Effector memory CD8-positive, alpha-beta T cell (primary cell): ENCODE measurements at places on chromosomes 11 and 22.

GRCh38 chr11:109968299-109968698, 124.9 kb upstream of the ZC3H12C start:
- peaks cover 12% of the 10 kb centered on the region for H3K27me3 ChIP-seq
- no peak overlapping the region for H3K4me3 ChIP-seq
- no peaks in the 10 kb centered on the region for H3K36me3 ChIP-seq
- DNase-seq: no peak

DNA sequence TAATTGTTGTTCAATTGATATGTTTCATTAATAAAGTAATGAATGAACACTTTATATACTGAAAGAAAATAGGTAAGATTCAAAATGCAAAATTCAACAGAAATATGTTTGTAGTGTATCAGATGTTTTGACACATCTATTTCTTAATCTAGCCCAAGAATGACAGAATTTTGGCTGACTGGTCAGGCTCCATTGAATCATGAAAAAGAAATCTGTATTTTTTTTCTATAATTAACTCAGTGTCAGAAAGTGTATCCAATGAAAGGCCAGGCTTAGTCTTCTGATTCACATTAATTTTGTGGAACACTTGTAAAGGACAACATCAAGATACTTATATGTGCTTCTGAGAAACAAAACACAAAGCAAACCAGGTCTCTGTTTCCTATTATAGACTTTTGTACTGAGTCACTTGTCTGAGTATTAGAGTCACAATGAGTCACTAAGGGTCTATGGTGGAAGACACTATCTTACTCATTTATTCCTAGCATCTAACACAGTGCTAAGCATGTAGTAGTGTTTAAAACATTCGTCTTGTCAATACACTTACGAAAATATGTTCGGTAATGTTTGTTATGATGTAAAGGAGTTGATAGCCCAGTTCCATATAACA, 297.7 kb upstream of the CCDC90B start:
- H3K4me3 ChIP-seq: no peak overlapping the region
- no peaks in the 10 kb centered on the region for H3K4me1 ChIP-seq
- no peaks in the 10 kb centered on the region for H3K36me3 ChIP-seq

DNA sequence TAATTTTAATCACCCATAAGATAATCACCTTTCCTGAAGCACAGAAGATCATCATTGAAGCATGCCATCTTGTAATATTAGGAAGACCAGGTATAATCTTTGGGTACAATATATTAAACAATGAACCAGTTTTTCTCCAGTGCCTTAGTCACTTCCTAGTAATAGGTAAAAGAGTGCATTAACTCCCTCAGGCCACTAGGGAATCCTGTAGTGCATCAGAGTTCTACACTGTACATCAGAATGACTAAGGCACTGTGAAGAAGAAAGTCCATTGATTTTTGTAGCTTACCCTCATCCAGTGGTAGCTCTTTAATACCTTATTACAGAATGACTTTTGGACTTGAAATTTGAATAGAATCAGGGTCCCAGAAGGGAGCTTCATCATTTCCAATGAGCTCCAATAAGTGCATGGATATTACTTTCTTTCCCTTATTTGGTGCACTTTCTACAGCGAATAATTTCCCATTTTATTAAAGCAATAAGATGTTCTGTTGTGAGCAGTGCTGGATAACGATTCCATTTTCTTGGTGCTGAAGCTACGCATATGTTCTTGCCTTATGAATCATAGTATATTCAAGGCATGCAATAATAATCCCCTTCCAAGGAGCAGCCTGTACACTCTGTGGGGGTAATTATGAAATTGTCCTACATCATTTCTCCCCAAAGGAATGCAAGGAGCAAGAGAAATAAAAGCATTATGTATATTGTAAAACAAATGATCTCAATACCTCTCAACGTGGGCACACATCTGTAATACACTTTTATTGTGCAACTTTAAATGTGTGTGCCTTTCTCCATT, 4.7 kb downstream of the C11orf87 start:
- H3K36me3 ChIP-seq: peaks cover 3% of the 10 kb centered on the region
- no peak for DNase-seq
- H3K27me3 ChIP-seq: peaks cover 12% of the 10 kb centered on the region
- H3K4me3 ChIP-seq: no peak overlapping the region
- H3K4me1 ChIP-seq: no peaks in the 10 kb centered on the region

DNA sequence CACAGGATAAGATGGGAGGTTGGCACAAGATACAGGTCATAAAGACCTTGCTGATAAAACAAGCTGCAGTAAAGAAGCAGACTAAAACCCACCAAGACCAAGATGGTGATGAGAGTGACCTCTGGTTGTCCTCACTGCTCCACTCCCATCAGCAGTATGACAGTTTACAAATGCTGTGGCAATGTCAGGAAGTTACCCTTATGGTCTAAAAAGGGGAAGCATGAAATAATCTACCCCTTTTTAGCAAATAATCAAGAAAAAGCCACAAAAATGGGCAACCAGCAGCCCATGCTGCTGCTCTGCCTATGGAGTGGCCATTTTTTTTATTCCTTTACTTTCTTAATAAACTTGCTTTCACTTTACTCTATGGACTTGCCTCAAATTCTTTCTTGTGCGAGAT, 8.7 kb upstream of the PIWIL4 start:
- no peak for DNase-seq
- H3K27ac ChIP-seq: no peak overlapping the region
- H3K4me1 ChIP-seq: no peaks in the 10 kb centered on the region
- H3K27me3 ChIP-seq: no peaks in the 10 kb centered on the region
- no peak overlapping the region for H3K4me3 ChIP-seq
- no peaks in the 10 kb centered on the region for H3K36me3 ChIP-seq

DNA sequence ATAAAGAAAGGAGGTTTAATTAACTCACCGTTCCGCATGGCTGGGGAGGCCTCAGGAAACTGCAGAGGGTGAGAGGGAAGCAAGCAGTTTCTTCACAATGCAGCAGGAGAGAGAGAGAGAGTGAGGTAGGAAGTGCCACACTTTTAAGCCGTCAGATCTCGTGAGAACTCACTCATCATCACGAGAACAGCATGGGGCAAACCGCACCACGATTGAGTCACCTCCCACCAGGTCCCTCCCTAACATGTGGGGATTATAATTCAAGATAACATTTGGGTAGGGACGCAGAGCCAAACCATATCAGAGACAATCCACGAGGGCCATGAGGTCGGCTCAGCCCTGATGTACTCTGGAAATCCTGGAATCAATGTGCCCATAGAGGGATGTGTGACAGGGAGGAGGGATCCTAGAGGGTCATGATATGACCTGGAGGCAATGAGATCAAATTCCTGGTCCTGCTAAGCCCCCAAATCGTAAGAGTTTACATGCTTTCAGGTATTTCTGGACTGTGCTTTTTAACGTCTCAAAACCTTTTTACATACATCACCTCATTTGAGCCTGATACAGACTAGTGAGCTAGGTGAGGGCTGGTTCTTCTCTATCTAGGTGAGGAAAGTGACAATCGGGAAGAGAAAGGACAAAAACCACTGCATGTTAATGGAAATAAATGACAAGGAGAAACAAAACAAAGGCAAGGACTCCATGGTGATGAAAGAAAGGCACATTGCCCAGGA, 19.5 kb upstream of the RASSF10 start:
- no peaks in the 10 kb centered on the region for H3K36me3 ChIP-seq
- no peak for DNase-seq
- H3K27ac ChIP-seq: no peak overlapping the region
- peaks cover 53% of the 10 kb centered on the region for H3K27me3 ChIP-seq
- H3K4me1 ChIP-seq: no peaks in the 10 kb centered on the region

DNA sequence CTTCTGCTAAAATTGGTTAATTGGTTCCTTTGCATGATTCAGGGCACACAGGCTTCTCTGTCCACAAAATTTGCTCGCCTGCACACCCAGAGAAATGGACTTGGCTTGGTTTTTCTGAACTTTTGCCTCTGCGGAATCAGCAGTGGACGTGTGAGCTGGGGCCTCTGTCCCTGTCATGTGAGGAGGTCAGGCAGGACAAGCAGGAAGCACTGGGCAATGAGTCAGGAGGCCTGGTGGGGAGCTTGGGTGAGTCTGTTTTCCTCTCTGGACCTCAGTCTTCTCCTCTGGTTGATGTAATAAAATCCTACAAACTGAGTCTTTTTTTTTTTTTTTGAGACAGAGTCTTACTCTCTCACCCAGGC, 10.4 kb upstream of the CELSR1 start:
- H3K27ac ChIP-seq: no peak overlapping the region
- peaks cover 74% of the 10 kb centered on the region for H3K27me3 ChIP-seq
- H3K4me3 ChIP-seq: no peak overlapping the region
- no peaks in the 10 kb centered on the region for H3K36me3 ChIP-seq

DNA sequence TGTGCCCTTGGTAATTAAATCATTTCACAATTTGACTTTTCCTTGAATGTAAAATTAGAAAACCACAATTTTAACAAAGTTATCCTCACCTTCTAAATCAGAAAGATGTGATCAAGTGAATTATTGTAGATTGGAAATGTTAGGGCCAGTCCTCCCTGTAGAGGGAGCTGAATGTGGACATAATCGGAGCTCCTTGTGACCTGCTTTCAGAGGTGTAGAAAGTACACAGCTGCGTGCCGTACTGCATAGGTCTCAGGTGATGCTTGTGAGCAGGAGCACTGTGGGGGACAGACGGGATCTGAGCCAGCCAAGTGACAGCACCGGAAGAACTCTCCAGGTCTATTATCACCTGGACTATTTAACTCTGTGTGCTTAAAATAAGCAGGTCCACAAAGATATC, 338.0 kb downstream of the AASDHPPT start:
- H3K27me3 ChIP-seq: no peaks in the 10 kb centered on the region
- H3K27ac ChIP-seq: no peak overlapping the region
- H3K36me3 ChIP-seq: no peaks in the 10 kb centered on the region
- DNase-seq: no peak

GRCh38 chr11:72482211-72482812, 48.0 kb upstream of the CLPB start:
- H3K27me3 ChIP-seq: no peaks in the 10 kb centered on the region
- H3K36me3 ChIP-seq: no peaks in the 10 kb centered on the region
- DNase-seq: peak; percentile 40
- H3K4me1 ChIP-seq: peaks cover 14% of the 10 kb centered on the region

GRCh38 chr11:27512238-27512637, 5.7 kb upstream of the LIN7C start:
- no peak overlapping the region for H3K27ac ChIP-seq
- H3K27me3 ChIP-seq: peaks cover 2% of the 10 kb centered on the region
- peaks cover 9% of the 10 kb centered on the region for H3K36me3 ChIP-seq
- DNase-seq: no peak
- no peak overlapping the region for H3K4me3 ChIP-seq

GRCh38 chr11:99584830-99585229, 564.1 kb downstream of the CNTN5 start:
- H3K4me1 ChIP-seq: no peaks in the 10 kb centered on the region
- H3K36me3 ChIP-seq: peaks cover 3% of the 10 kb centered on the region
- H3K4me3 ChIP-seq: no peak overlapping the region

- H3K36me3 ChIP-seq: no peaks in the 10 kb centered on the region
- H3K27ac ChIP-seq: no peak overlapping the region
- H3K4me3 ChIP-seq: no peak overlapping the region
- no peaks in the 10 kb centered on the region for H3K4me1 ChIP-seq
- no peaks in the 10 kb centered on the region for H3K27me3 ChIP-seq
Measured at GRCh38 chr11:88195908-88196307, 20.7 kb upstream of the RAB38 start.

- H3K4me1 ChIP-seq: peaks cover 87% of the 10 kb centered on the region
- H3K27me3 ChIP-seq: no peaks in the 10 kb centered on the region
- peak overlapping the region; percentile 94 for H3K27ac ChIP-seq
- peak overlapping the region; percentile 88 for H3K4me3 ChIP-seq
Measured at GRCh38 chr11:3834664-3835461, 5.9 kb downstream of the RHOG start.

DNA sequence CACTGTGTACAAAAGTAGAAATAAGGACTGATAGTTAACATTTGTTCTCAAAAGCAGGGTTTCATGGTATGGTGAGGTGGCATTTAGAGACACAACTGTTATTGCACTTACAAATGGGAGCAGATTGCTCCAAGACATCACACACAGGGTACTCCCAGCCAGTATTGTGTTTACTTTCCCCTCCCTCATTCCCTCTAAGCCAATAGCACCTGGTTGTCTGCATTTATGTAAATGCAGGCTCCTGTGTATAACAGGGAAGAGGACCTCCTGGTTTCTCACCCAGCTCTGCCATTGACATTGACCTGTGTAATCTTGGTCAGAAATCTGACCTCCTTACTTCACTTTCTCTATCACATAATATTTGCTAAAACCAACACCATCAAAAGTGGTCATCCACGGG, 154.4 kb downstream of the NAV2 start:
- DNase-seq: no peak
- peaks cover 3% of the 10 kb centered on the region for H3K36me3 ChIP-seq
- no peak overlapping the region for H3K4me3 ChIP-seq
- H3K4me1 ChIP-seq: no peaks in the 10 kb centered on the region

DNA sequence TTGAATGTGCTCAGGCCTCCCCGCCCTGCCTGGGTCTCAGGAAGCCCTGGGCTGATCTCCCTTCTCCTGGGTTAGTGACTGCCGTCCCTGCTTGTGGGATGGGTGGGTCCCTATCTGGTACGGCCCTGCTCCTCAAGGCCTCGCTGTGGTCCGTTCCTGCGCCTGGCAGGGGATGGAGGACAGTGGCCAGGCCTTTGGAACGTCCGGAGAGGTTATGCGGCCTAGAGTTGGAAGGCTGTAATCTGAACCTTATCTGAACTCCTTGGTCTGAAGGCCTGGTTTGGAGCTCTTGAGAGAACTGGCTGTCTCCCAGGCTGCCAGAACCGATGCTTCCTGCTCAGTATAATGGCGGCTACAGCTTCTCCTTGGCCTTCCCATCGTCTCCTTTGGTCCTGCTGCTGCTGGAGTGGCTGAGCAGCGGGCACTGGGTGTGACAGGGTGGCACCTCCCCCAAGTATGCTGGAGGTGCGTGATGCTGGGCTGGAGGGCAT, 72.8 kb downstream of the FLI1 start:
- H3K4me3 ChIP-seq: no peak overlapping the region
- H3K4me1 ChIP-seq: peaks cover 26% of the 10 kb centered on the region
- H3K36me3 ChIP-seq: peaks cover 76% of the 10 kb centered on the region

DNA sequence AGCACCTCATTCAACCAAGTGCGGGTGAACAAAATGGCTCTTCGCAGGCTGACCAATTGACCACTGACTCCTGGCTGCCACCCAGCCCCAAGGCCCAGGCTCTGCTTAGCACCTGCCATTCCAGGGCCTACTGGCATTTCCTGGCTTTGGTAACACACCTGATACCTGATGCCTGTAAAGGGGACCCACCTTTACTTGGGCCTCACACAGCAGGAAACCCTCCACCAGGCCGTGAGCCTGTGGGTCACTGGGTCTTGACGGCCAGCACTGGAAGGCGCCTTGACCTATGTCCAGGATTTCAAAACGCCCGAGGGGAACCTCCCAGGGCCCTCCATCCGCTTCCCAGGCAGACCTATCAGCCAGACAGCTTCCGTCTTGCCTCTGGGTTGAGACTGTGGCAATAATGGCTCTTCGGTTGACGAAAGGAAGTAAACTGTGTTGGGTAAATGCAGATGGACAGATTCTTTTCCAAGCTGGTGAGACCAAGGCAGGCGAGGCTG, 16.8 kb upstream of the TMEM184B start:
- no peak overlapping the region for H3K4me3 ChIP-seq
- no peak overlapping the region for H3K27ac ChIP-seq
- no peak for DNase-seq
- H3K4me1 ChIP-seq: no peaks in the 10 kb centered on the region
- H3K36me3 ChIP-seq: peaks cover 45% of the 10 kb centered on the region
